AG20443 (cell line): ENCODE measurements at places on chromosomes 13 and 19.

GRCh38 chr19:55308281-55308680 lies 16.9 kb downstream of the TMEM150B start:
- no peak for DNase-seq

- DNase-seq: no peak
These were observed 56.8 kb upstream of the GPR183 start for GRCh38 chr13:99363949-99364348.

GRCh38 chr13:80312967-80313366 lies 28.0 kb downstream of the SPRY2 start:
- no peak for DNase-seq

DNA sequence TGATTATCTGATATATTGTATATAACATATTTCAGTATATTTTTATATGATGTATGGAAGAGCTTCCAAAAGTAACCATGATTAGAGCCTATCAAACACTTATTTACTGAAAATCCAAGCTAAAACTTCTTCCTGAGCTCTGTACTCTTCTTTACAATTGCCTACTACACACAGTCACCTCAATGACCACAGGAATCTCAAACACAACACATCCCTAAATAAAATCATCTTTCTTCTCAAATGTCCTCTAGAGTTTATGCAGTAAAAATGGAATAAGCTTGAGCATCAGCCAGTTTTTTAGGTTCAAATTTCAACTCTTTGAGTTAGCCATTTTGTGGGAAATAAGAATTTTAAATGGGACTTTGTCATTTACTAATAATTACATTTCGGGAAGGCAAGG lies 102.6 kb upstream of the FNDC3A start:
- DNase-seq: no peak

DNA sequence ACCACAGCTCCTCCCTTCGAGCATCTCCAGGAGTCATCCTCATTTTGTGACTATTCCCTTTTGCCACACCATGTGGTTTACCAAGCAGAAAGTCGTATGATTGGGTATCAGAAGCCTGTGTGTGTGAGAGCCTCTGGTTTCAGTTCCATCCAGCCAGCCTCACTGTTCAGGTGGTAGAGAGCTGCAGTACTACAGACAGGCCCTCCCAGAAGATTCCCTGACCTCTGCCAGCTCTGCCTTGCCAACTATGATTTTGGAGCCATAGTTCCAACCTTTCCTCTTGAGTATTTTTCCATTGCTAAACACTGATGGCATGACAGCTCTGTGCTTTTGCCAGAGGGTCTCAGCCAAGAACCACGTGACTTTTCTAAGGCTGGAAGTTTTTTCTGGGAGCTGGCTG lies 82.5 kb downstream of the DHRS12 start:
- no peak for DNase-seq

GRCh38 chr13:21309542-21310172 lies 133.2 kb downstream of the MRPL57 start:
- no peak for DNase-seq

- no peak for DNase-seq
These were observed 379.3 kb upstream of the SGCG start for GRCh38 chr13:22801402-22802003.

- peak; percentile 81 for DNase-seq
These were observed 4.0 kb downstream of the PIK3R2 start for GRCh38 chr19:18156841-18157464.

DNA sequence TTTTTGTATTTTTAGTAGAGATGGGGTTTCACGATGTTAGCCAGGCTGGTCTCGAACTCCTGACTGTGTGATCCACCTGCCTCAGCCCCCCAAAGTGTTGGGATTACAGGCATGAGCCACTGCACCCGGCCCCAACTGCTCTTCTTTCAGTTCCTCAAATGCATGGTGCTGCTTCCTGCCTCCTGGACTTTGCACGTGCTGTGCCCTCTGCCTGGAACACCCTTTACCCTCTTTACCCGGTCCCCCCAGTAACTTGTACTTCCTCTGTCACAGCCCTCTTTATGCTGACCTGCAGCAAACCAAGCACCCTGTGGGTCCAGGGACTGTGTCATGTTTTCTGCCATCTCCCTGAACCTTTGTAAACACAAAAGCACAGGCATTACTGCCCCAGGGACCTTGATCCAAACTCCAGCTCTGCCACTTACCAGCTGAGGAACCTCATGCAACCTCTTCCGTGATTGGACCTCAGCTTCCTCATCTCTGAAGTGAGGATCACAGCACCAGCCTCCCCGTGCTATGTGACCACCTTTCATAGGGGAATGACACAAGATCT lies 3.8 kb downstream of the BLVRB start:
- DNase-seq: no peak

DNA sequence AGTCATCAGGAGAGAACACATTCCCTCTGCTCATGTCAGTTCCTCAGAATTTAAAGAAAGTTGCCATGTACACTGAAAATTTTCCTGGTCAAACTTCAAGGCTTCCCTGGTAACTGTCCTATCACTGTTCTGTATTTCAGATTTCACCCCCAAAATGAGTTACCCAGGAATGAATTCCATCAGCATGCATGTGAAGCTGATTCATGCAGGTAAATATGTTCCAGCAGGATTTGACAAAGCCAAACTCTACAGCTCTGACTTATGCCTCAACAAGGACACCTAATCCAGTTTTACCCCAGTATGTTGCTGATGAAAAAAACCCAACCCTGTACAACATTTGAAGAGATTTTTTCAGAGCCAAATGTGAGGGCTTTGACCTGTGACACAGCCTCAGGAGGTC lies 21.5 kb downstream of the LIG4 start:
- no peak for DNase-seq

DNA sequence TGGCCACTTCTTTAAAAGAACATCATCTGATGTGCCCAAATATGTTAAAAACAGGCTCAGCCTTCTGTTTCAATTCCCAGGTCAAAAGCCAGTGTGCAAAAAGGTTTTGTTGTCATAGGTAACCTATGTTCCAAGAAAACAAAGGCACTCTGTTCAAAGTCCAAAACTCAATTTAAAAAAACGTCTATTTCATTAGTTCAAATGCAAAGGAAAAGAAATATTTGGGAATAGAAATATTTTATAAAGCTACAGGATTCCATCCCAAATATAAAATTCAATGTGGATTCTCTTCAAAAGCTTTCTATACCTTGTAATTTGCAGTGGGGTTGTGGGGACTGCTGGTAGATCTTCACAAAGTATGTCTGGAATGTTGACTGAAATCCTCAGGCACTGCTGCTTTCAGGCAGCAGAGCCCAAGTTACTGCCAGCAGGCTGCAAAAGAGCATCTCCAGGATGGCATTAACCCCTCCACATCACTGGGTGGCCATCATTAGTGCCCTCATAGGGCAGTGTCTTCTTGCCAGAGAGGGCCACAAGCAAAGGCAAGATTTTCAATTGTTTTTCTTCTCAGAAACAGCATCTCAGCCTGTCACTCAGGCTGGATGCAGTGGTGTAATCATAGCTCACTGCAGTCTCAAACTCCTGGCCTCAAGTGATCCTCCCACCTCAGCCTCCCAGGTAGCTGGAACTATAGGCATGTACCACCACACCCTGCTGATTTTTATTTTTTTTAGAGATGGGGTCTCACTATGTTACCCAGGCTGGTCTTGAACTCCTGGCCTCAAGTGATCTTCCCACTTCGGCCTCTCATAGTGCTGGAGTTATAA lies 22.8 kb upstream of the STK24 start:
- peak; percentile 58 for DNase-seq

DNA sequence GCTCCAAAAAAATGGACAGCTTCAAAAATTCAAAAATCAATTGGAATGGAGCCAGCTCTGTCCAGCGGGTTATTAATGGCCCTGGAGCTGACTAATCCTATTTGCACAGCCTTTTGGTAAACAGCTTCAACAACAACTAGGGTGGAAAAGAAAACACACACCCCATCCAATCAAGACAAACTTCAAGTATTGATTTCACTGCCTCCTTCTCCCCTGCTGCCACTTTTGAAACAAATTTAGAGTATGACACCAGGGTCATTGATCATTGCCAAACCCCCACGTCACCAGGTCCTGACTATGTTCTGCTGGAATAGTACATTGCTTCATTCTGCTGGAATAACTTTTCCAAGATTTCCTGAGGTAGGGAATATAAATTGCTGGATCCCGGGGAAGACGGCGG lies 56.8 kb upstream of the GTF3A start:
- no peak for DNase-seq

DNA sequence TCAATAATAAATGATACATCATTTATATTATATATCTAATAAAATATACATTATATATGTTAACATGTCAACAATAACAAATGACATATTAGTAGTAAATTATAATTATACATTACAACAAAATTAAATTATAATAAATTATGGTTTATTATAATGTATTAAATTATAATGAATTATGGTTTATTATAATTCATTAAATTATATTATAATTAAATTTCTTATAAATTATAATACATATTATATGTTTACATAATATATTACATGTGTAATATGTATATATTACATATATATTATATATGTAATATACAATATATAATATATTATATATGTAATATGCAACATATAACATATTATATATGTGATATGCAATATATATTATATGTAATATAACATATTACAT lies 20.5 kb downstream of the C3 start:
- DNase-seq: no peak

DNA sequence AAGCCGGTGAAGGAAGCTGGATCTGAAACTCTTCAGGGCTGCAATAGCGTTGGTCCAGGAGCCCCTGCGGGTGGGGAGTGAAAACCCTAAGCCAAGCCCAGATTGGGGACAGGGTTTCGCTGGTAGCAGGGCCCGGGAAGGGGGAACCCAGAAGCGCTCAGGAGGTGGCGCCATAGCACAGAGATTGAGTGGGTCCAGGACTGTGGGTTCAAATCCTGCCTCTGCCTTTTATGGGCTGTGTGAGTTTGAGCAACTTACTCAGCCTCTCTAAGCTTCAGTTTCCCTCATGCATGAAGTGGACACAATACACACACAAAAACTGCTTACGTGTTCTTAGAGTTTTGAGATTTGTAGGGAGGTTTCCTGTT lies 8.3 kb upstream of the SYCN start:
- DNase-seq: no peak

DNA sequence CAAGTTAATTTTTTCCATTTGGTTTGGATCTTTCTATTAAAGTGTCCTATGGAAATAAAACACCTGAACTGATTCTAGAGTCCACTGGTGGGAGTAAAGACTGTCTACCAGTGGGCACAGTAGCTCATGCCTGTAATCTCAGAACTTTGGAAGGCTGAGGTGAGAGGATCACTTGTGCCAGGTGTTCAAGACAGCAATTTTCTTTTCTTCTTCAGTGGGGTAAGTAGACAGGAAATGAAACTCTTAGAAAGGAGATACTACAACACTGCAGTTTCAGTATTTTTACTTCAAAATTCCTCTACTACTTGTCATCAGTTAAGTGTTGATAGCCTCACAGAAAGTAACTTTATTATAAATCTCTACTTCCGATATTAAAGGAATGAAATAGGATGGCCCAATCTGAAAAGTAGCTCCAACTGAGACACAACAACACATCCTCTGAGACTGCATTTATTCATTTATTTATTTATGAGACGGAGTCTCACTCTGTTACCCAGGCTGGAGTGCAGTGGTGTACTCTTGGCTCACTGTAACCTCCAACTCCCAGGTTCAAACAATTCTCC lies 26.3 kb downstream of the DNMT1 start:
- DNase-seq: no peak

DNA sequence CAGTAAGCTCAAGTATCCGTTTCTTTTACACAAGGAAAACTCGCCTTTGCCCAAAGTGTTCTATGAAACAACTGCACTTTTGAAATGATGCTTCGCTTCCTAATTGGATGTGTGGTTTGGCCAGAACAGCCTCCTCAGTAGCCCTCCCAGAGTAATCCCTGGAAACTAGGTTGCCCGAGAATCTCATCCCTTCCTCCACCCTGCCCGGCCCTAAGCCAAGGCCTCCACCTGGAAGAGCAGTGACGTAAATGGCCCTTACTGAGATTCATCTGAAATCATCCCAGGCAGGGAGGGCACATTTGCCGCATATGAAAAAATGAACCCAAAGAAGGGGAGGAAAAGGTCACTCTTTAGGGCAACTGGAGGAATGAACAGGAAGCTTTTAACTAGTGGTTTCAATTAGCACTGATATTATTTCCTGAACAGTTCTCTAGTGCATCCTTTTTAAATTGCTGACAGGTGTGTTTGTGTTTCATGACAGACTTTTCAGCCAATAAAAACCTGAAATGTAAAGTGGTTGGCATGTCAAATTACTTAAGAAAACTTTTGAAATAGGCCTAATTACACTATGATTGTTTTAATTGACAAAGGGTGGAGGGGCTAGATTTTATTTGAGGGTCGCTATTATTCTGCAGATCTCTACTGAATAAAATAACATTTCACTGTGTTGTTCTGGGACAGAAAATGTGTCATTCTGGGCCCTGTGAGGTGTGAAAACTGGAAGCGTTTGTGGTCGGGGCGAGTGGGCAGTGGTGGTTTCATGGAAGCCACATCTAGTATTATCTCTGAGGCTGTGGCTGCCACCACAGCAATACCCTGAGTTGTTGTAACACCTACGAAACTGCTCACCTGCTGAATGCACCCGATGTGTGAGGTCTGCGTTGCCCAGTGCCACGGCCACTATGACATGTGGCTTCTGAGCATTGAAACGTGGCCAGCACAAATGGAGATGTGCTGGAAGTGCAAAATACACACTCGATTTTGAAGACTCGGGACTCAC lies 112.1 kb downstream of the ZIC5 start:
- DNase-seq: no peak

- no peak for DNase-seq
These were observed 66.0 kb upstream of the GTF3A start for GRCh38 chr13:27358420-27358819.

- no peak for DNase-seq
These were observed 44.9 kb upstream of the PEG3 start for GRCh38 chr19:56885173-56885985.
